ENCODE measurements at places on chromosomes 7 and 10. TPM values are rescaled to one million over a fixed set of nuclear protein-coding genes. Genes with fewer than 3 reads are reported as not detected.

- DNase-seq: peak; percentile 35
These were observed 186.4 kb downstream of the POLR1F start for GRCh38 chr7:19522486-19522885.

DNA sequence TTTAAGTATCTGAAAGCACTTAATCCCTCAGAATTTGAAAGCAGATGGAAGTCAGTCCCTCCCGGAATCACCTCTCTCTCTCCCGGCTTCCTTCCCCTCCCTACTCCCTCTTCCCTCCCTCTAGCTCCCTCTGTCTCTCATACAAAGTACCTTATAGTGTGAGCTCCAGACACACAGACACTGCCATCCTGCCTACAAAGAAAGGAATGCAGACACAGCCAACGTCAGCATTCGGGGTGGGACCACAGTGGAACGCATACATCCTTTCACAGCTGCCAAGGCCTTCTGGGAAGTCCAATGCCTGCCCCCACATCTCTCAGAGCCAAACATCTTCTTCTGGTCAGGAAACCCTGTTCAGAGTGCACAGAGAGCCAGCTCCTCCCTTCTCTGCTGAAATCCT, 9.3 kb downstream of the NOD1 start:
- peak; percentile 91 for DNase-seq

The CYP2W1 gene
- not detected for total RNA-seq

The TET1 gene
- 4.0 TPM for total RNA-seq

DNA sequence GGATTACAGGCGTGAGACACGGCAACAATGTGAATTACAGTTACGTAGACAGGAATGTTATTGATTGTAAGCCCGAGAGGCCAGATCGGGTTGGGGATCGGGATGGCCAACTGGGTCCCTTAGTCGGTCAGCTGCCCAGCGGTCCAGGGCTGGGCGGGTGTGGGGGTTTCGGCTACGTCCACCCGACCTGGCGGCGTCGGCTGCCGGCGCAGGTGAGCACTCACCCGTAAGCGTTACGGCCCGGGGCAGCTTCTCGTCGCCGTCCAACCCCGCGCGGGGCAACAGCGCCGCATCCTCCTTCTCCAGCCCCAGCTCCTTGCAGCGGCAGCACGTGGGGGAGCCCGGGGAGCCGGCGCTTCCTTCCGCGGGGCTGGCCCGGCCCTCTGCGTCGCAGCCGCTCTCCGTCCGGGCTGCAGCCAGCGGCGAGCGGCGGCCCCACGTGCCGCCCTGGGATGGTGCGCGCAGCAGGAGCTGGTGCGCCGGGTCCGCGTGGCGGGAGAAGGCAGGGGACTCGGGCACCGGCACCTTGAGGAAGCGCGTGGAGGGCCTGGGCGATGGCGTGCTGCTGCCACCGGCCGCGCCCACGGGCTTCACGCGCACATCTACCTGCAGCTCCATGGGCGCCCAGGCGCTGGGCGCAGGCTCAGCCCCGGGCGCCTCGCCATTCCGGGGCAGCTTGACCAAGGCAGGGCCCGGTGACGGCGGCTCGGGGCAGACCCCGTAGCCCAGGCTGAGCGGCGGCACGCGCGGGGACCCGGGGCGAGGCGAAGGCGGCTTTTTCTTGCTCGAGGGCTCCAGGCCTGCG, 609 bp downstream of the KLRG2 start:
- DNase-seq: peak; percentile 89

DNA sequence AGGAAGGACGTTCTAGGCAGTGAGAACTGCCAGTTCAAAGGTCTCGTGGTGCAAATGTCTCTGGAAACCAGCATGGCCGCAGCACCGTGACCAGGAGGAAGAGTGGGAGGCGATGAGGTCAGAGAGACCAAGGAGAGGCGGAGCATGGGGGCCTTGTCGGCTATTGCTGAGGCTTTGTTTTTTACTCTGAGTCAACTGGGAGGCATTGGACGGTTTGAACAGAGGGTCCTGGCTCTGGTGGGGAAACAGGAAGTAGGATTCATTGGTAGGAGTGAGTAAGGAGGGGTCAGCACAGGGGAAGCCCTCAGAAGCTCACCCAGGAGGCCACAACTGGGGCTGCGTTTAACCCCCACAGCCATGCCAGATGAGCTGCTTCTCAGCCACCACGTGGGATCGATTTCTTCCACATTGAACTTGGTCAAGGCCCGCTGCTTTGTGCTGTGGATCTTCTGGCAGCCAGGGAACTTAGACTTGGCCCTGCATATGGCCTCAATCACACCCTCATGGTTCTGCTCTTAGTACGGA, 22.2 kb upstream of the SH2B2 start:
- peak; percentile 71 for DNase-seq

DNA sequence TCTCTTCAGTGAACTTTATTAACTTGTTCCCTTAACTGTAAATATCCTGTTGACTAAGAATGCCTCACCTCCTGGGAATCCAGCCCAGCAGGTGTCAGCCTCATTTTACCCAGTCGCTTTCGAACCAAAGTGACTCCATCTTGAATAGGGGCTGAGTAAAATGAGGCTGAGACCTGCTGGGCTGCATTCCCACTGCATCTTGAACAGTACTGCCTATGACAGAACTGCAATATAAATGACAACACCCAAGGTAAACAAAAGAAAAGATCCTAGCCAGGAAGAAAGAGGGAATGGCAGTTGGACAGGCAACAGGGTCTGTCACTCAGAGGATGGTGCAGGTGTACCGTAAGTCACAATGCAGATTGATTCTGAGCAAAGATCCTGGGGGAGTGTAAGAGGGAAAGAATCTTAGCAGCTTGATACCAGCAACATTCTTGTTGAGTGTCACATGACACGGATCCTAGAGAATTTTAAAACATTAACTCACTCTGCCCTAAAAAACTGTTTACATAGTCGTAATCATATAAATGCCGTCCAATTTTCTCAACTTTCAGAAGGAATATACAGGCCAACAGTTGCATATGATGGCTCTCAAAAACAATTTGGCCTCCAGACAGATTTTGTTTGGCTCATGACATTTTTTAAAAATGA, 4.4 kb upstream of the FAM107B start:
- DNase-seq: no peak

DNA sequence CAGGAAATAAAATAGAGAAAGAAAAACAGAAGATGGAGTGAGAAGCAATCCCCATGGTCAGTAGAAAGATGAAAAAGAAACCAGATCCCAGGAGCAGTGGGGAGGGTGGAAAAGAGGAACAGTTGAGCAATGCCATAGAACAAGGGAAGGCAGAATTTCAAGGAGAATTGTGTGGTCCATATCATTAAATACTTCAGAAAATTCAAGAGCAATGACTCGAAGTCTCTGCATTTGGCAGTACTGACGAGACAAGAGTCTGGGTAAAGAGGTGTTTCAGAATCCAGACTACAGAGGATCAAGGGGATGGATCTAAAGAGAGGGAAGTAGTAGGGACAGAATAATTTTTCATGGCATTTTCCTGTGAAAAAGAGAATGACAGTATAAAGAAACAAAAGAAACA, 512.6 kb downstream of the PHTF2 start:
- DNase-seq: no peak

The MYOF gene
- 352 TPM for total RNA-seq

The SLC13A1 gene
- not detected for total RNA-seq

DNA sequence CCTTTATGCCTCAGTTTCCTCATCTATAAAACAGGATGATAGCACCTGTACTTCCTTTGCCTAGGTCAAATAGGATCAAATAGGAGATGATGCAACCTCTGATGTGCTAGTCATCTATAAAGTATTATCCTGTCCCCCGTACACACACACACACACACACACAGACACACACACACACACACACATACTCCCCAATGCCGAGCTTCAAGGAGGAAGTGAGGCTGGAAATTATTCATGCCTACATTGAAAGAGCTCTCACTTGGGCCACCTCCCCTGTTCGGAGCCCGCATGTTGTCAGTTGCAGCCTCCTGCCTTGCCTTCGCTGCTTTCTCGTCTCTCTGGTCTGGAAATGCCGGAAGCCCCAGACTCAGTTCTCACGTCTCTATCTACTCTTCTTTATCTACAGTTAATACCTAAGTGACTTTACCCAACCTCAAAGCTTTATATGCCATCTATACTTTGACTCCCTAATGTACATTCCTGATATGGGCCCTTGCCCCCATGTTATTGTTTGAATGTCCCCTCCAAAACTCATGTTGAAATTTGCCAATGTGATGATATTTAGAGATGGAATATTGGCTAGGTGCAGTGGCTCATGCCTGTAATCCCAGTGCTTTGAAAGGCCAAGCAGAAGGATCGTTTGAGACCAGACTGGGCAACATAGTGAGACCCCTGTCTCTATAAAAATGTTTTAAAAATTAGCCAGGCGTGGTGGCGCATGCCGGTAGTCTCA, 6.9 kb upstream of the UBE2H start:
- DNase-seq: no peak

GRCh38 chr7:45660201-45660900, 86.2 kb downstream of the ADCY1 start:
- no peak for DNase-seq

- DNase-seq: no peak
These were observed 698.9 kb downstream of the GRID1 start for GRCh38 chr10:85667638-85668233.

DNA sequence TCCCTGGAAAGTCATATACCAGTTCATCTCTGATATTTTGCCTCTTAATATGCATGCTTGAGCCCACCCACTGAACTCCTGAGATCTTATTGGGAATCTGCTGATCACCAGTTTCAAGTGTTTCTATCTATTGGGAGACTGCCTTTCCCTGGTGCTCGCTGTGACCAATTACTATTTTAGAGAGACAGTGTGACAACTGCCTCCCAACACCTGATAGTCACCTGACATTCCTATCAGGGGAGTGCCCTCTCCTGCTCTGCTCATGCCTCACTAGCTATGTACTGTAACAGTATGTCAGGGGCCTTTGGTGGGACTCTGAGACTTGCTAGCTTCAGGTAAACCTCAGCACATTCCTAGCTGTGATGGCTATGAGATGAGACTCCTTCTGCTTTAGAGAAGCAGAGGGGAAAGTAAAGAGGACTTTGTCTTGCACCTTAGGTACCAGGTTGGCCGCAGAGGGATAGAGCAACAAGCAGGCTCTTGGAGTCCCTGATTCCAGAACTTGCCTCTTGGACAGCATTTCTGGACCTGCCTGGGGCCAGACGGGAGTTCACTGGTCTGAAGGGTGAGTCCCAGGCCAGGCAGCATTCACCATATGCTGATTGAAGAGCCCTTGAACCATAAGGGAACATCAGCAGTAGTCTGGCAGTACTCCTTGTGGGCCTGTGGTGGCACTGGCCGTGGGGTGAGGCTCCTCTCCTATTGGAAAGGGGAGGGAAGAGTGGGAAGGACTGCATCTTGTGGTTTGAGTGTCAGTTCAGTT, 34.4 kb upstream of the ARHGAP12 start:
- DNase-seq: no peak

The FAM25G gene
- total RNA-seq: not detected

GRCh38 chr10:121525251-121526134, 72.8 kb downstream of the FGFR2 start:
- DNase-seq: no peak

Measured in osteoblast (primary cell).